NCI-H2227 treated with DMSO at 0.1 percent for 48 hours (cell line): ENCODE measurements at places on chromosomes 1 and 21.

DNA sequence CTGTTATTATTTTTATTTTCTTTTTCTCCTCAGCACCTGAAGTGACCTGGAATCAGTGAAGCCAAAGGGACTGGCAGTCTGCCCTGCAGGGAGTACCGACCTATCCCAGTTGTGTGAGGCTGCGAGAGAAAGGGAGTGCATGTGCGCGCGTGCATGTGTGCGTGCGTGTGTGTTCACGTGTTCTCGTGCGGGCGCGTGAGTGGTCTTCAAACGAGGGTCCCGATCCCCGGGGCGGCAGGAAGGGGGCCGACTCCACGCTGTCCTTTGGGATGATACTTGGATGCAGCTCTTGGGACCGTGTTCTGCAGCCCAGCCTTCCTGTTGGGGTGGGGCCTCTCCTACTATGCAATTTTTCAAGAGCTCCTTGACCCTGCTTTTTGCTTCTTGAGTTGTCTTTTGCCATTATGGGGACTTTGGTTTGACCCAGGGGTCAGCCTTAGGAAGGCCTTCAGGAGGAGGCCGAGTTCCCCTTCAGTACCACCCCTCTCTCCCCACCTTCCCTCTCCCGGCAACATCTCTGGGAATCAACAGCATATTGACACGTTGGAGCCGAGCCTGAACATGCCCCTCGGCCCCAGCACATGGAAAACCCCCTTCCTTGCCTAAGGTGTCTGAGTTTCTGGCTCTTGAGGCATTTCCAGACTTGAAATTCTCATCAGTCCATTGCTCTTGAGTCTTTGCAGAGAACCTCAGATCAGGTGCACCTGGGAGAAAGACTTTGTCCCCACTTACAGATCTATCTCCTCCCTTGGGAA is 123.3 kb downstream of the PRDM2 start:
- DNase-seq = no peak

GRCh38 chr1:117959364-117959763 is 29.8 kb downstream of the WDR3 start:
- DNase-seq = no peak

GRCh38 chr1:5389101-5389885 is 602.9 kb downstream of the NPHP4 start:
- no peak for DNase-seq

GRCh38 chr21:44724196-44724595 is 12.8 kb upstream of the TSPEAR start:
- no peak for DNase-seq

GRCh38 chr1:39411526-39412478 is 79.6 kb upstream of the BMP8A start:
- no peak for DNase-seq

- DNase-seq = no peak
Measured at GRCh38 chr1:240967070-240967724, 355.2 kb upstream of the GREM2 start.

- DNase-seq = no peak
Measured at GRCh38 chr1:66951513-66951912, 26.7 kb downstream of the MIER1 start.

GRCh38 chr21:31287201-31287600 is 56.9 kb downstream of the TIAM1 start:
- DNase-seq = no peak
